ENCODE measurements at places on chromosomes 12 and 14. TPM values are rescaled to one million over a fixed set of nuclear protein-coding genes. Genes with fewer than 3 reads are reported as not detected.

The ARF3 gene
- total RNA-seq = 30.0 TPM

The VWF gene
- 0.26 TPM for total RNA-seq

The GPR135 gene
- total RNA-seq = 0.26 TPM

The CFAP73 gene
- total RNA-seq = not detected

The FAM186B gene
- 0.26 TPM for total RNA-seq

The KITLG gene
- total RNA-seq = 22.4 TPM

The SIVA1 gene
- total RNA-seq = 85.0 TPM

The DNAH10 gene
- under 0.01 TPM for total RNA-seq

The NPFF gene
- not detected for total RNA-seq

The TSPAN11 gene
- total RNA-seq = under 0.01 TPM

The PRH2 gene
- total RNA-seq = not detected

The CLEC4A gene
- not detected for total RNA-seq

The COX8C gene
- not detected for total RNA-seq

GRCh38 chr14:90534838-90535555 is 138.2 kb downstream of the CALM1 start:
- DNase-seq = no peak

DNA sequence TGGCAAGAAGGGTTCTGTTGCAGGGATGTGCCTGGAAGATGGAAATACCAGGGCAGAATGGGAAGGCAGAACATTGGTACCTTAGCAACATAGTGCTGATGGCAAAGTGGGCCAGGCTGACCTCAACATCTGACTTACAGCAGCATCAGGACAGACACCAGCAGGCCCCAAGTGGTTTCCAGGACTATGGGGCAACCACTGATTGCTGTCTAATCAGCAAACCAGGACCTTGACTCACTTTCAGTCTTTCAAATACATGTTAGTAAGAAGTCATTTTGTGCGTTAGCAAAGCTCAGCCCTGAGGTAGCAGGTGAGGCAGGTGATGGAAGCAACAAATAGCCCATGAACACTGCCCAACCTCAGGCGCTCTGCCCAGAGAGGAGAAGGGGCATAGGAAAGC is 4.7 kb upstream of the SPTSSA start:
- DNase-seq = no peak

- DNase-seq = no peak
Measured at GRCh38 chr14:80364816-80365215, 153.5 kb upstream of the DIO2 start.

GRCh38 chr12:21642707-21643389 is 14.8 kb downstream of the LDHB start:
- peak; percentile 81 for DNase-seq

DNA sequence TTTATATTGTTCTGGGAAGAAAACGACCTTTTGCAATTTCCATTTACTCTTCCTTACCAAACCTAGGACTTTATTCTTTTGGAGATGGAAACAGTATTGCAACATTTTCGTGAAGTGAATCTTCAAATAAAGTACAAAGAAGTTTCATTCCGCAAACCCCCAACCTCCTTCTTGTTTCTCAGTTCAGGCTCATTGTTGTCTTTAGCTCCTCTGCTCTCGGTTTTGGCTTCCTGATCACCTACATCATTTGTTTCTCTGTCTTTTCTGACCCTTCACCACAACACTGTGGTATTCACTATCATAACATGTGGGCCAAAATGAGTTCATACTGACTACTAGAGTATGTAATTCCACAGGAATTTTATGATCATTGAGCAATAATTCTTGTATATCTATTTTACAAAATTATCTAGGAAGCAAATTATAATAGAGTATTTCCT is 266.8 kb downstream of the ADAMTS20 start:
- DNase-seq = peak; percentile 89

- DNase-seq = no peak
Measured at GRCh38 chr14:32565256-32565655, 236.2 kb downstream of the AKAP6 start.

DNA sequence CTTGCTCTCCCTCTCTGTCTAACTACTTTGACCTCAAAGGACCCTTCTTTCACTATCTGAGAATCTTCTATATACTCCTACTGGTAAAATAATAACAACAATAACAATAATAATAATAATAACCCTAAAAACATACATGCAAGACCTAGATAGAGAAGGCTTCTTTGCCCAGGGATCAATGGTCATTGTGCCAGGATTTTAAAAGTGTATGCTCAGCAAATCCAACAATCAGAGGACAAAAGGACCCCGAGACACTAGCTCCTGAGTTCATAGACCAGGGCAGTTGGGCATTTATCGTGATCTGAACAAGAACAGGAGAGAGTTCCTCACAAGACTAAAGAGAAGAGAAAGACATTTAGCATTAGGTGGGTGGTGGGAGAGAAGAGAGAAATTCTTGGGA is 358.5 kb downstream of the DAD1 start:
- no peak for DNase-seq

GRCh38 chr12:84507956-84508850 is 404.4 kb downstream of the SLC6A15 start:
- peak; percentile 90 for DNase-seq

DNA sequence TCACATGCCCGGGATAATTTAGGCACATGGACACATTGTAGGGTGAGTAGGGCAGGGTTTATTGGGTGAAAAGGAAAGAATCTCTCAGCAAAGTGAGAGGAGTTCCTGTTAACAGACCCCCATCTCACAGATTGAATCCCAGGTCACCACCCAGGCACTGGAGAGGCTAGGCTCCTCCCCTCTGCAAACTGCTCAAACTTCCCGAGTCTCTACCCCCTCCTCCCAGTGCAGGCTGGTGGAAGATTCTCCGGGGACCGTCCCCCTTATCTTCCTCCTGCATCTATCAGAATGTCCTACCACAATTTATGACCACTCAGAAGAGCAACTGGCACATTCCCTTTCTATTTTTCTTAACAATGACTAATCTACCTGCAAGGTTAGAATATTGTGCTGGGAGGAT is 126.0 kb downstream of the NTF3 start:
- no peak for DNase-seq

- DNase-seq = no peak
Measured at GRCh38 chr14:76657846-76658245, 103.4 kb upstream of the VASH1 start.

DNA sequence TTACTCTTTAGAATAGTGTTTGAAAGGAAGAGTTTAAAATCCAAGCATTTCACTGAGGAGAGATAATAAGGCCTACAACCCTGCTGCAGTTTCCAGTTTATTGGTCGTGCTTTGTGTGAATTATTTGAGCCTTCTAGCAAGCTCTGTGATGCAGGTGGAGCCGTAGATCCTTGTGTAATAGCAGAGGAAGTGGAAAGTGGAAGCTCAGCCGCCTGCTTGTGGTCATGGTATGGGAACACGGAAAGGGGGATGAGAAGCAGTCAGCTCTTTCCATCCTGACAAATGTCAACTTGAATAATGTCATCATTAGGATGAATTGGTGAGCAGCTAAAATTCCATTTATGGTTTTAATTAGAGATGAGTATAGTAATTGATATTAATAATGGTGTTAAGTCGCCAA is 29.1 kb downstream of the SYNE2 start:
- DNase-seq = no peak

GRCh38 chr12:58172433-58173073 is 231.2 kb downstream of the ATP23 start:
- DNase-seq = no peak

- DNase-seq = no peak
Measured at GRCh38 chr14:97218274-97218673, 421.1 kb downstream of the VRK1 start.

- DNase-seq = no peak
Measured at GRCh38 chr14:88323523-88324199, 592 bp upstream of the KCNK10 start.

GRCh38 chr12:131235871-131236271 is 282.2 kb downstream of the ADGRD1 start:
- no peak for DNase-seq

DNA sequence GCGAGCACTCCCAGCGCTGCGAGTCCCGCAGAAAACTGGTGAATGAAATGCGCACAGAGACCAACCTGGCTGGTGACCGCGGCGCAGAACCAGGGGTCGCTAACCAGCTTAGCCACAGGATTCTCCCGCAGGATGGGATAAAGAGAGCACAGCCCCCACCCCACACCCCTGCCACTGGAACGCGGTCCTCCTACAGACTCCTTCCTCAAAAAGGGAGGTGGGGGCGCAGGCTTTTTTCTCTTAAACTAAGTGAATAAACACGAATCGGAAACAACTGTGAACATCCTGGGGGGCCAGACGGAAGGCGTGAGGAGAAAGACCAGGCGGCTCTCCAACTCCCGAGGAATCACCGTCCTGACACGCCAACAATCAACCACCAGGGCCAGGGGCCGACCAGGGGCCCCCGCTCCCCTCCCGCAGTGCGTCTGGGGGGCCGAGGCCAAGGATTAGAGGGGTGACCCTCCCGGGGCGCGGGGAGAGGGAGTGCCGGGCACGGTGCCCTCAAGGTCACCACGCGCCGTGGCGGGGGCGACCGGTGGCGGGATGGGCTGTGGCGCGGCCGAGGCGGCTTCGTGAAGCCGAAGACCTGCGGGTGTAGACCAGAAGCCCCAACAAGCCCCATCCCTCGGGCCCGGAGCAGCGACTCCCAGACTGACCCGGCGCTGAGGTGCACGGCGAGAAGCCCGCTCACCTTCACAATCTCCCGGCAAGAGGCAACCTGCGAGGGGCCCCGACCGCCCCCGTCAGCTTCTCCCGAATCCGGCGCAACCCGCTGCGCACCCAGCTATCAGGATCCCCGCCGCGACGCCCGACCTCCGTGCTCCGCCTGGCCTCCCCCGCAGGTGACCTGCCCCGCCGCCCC is 704 bp downstream of the ATP2B1 start:
- DNase-seq = no peak

DNA sequence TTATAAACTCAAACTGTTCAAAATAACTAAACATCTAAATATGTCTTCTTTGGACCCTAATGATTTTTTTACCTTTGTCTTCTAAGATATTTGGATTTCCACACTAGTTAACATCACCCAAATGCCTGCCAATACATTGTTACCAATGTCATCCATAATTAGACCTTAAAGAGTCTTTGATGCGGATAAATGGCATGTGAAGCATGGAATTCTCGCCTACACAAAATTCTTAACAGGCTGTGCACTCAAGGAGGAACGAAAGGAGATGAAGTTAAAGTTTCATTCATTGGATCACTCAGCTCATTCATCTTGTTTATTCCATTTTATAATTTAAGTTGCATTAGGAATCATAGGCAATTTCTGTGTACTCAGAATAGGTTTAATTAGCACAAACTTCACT is 219.7 kb downstream of the ACSS3 start:
- DNase-seq = no peak

DNA sequence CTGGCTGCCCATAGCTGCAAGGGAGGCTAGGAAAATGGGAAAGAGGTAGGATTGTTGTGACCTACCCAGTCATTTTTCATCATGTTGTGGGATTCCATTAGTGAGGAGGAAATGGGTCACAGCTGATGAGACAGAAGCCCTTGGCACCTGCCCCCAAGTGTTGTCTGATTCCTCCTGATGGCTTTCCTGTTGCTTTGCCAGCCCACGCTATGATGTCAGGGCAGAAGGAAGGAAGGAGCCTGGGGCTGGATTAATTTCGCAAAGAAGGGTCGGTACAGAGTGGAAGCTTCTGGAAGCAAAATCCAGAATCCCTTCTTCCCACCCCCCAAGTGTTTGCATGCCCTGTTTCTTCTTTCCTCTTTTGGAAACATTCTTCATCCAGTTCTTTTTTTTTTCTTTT is 8.7 kb downstream of the OTUB2 start:
- no peak for DNase-seq

- peak; percentile 41 for DNase-seq
Measured at GRCh38 chr12:27651201-27651600, 45.0 kb upstream of the REP15 start.

DNA sequence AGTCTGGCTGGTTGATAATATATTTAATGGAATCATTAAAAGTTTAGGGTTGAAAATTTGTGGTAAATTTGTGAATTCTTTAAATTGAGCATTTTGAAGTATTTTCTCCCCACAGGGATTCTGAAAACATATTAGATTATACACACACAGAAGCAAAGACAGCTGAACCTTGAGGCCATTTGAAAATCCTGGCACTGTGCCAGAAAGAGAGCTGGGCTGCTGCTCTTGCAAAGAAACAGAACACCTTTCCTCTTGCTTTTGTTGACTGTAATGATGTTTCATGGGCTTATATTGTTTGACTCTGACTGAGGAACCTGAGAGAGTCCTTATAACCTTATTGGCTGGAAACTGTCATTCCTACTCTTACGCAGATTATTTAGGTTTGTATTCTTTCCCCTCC is 4.8 kb downstream of the RNF34 start:
- no peak for DNase-seq

GRCh38 chr14:34569750-34570149 is 30.2 kb upstream of the EAPP start:
- DNase-seq = no peak

GRCh38 chr14:64830961-64831360 is 48.7 kb downstream of the SPTB start:
- no peak for DNase-seq

- DNase-seq = peak; percentile 62
Measured at GRCh38 chr12:111758120-111758561, 8.6 kb upstream of the ALDH2 start.

- DNase-seq = peak; percentile 50
Measured at GRCh38 chr12:115584156-115584555, 693.3 kb downstream of the MED13L start.

- DNase-seq = no peak
Measured at GRCh38 chr12:79294590-79294989, 396.2 kb downstream of the PAWR start.

DNA sequence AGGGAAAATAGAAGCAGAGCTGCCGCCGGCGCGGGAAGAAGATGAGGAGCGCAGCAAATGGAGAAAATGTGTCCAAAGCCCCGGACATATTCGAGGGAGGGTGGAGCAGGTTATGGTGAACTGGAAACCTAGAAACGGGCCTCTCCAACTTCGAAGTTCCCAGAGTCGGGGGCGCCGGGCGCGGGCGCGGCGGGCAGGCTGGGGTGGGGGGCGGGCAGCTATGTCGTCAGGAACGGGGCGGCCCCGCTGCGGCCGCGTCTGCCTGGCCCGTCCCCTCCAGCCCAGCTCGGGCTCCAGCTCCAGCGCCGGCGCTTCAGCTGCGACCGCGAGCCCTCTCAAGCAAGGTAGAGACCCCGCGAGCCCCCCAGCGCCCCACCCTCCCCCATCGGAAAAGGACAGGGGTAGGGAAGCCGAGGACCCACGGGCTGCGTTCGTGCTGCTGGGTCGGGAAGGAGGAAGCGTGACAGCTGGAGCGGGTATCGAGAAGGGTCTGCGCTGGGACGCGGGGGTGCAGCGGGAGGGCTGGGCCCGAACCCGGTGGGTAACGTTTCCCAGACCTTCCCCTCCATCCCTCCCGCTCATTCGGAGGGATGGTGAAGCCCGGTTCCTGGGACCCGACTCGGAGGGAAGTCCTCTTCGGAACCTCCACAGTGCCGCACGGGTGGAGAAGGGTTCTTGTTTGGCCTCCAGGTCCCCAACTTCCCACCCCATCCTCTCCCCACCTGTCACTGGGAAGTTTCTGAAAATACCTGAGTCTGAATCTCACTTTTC is 1.0 kb downstream of the DGKA start:
- DNase-seq = peak; percentile 25

DNA sequence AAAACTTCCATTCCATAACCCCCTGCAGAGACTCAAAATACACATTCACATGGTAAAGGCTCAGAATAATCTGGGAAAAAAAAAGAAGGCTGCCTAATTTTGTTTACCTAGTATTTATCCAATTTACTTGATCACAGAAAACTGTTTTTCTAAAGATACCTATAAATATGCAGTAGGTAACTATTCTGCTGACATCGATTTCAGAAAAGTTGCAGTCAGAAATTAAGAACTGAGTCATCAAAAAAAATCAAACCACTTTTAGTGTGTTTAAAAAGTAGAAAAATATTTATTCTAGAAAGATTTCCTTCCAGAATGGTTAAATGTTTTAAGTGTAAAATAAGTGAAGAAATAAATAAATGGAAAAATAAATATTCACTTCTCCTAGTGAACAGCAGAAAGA is 254.5 kb upstream of the CAND1 start:
- no peak for DNase-seq
